ENCODE measurements at places on chromosomes 3 and 15.

GRCh38 chr3:134597390-134597970 lies 53.3 kb downstream of the KY start:
- no peak for DNase-seq

- DNase-seq = no peak
Observed at GRCh38 chr15:25676070-25676469, 187.1 kb downstream of the ATP10A start.

DNA sequence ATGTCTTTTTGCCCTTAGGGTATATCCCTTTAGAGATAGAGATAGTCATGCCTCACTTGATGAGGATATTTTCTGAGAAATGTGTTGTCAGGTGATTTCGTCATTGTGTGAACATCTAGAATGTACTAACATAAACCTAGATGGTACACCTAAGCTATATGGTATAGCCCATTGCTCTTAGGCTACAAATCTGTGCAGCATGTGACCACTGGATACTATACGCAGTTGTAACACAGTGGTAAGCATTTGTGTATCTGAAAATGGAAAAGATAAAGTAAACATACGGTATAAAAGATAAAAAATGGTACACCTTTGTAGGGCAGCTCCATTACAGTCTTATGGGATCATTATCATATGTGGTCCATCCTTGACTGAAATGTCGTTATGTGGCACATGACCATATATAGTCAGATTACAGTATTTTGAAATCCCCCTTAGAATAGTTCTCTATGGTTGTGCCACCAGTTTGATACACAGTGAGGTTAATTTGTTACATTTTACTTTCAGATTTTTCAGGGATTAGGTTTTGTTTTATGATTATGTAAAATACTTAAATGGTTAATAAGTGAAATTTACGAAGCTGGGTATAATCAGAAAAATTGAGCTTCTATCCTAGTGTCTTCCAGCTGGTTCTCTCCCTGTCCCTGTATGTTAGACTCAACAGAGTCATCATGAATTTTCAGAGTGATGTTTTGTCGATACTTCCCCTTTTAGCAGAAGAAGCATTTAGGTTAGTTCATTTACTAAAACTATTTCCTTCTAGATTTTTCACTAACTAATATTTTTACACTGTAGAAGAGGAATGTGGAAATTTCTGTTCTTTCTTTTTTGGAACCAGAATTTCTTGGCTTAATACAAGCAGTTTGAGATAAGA lies 12.8 kb downstream of the SETD5 start:
- DNase-seq = no peak

DNA sequence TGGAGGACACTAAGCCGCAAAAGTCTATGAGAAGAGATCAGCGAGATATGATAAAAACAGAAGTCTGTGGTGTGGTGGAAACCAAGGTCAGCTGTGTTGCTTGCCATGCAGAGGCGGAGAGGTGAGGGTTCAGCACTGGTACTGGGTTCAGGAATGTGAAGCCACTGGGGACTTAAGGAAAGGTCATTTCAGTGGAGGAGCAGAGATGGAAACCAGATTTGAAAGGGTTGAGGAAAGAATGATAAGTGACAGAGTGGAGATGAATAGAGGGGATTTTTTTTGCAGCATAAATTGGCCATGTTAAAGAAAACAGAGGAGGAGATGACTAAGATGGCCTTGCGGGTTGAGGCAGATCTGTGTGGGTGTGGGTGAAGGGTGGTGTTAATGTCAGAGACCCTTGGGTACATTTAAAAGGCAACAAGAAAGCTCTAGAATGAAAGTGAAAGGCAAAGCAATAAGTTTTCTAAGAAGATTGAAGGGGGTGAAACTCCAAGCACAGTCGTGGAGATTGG lies 265.5 kb downstream of the ADAMTSL3 start:
- DNase-seq = no peak

DNA sequence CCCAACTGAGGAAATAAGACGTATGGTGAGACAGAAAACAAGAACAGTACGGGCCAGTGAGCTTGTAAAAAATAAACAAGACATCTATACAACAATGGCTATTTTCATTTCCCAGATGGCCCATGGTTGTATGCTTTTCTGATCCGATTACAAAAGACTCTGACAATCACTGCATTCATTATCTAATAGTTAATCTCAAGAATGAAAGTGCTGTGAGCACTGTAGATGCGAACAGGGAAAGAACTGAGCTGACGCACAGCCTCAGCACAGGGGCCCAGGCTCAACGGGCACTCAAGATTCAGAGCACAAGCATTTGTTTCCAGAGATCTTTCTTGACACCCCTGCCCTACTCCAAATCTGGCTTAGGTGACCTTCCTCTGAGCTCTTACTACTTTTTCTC lies 6.9 kb downstream of the MTMR10 start:
- no peak for DNase-seq

- no peak for DNase-seq
Observed at GRCh38 chr3:114449271-114450007, 155.6 kb downstream of the TIGIT start.

- no peak for DNase-seq
Observed at GRCh38 chr15:67720556-67721175, 104.6 kb upstream of the SKOR1 start.

GRCh38 chr3:135056084-135056730 lies 261.1 kb downstream of the EPHB1 start:
- peak; percentile 23 for DNase-seq

DNA sequence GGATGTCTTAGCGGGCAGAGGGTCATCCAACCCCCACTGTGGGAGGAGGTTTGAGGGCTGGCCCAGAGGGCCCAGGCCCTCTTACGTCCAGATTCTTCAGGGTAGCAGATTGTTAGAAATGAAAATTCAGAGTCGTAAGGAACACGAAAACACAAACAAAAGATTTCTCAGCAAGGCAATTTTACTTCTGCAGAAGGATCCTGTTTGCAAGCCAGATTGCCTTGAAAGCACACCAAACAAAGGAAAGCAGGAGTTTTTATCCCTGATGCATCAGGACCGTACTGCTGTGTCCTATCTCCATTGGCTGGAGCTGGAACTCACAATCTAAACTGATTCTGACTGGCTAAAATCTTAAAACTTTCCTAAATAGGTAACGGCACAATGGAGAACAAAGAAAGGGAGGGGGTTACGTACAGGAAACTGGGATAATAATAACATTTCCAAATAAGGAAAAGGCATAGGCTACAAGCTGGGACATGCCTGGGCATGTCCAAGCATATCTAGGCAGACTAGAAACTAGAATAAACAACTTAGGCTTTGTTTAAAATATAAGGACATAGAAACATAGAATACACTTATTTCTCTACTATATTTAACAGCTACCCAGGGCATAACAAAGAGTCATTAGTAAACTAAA lies 97.3 kb upstream of the C2CD4B start:
- no peak for DNase-seq

- no peak for DNase-seq
Observed at GRCh38 chr3:49198161-49198560, 26.8 kb downstream of the KLHDC8B start.

DNA sequence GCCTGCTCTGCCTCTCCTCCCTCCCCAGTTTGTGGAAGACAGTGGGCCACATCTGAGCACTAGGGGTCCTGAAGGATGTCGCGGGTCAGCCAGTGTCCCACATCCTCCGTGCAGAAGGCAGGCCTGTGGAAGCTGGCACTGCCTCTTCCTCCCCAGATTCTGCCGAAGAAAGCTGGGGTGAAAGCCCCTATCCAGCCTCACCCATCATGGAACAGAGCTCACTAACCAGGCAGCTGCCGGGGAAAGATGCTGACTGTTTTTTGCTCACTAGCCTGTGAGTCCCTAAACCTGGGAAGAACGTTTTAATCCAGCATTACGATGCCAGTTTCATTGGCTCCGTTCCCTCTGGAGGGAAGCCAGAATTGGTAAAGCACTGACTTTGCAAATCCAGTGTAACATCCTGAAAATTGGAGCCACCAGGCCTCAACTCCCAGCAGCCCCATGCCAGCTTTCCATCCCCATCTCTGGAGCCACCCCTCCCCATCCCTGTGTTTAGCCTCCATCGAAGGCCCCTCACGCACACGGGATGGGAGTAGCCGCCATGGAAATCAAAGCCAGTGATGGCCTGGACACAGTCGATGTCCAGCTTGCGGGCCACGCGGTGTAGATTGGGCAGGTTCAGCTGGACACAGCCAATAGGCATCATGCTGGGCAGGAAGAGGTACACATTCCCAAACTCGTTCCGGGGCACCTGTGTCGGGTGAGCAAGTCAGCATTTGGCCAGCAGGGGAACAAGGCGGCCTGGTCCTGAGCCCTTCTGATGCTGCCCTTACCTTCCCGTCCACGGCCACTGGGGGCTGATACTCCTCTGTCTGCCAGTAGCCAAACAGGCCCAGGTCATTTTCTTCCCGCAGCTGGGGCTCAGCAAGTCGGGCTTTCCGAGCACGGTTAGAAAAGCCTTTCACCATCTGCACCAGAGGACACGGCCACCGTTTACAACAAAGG lies 23.5 kb downstream of the TMEM43 start:
- no peak for DNase-seq

- DNase-seq = no peak
Observed at GRCh38 chr3:27503526-27503925, 19.3 kb upstream of the SLC4A7 start.

DNA sequence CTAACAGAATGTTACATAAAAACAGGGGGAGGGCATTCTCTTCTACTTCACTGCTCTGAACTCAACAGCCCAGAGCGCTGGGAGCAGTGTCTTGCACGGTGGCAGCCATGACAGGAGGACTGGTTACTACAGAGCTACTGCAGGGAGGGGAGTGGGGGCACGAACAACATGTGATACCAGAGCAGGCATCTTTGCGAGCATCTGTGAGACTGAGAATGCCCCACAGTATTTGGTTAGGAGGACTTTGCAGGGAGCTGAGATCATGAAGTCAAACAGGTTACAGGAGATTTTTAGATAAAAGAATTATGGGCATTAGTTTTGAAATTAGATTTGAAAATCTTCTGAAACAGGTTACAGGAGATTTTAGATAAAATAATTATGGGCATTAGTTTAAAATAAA lies 58.8 kb upstream of the GOLGA8B start:
- DNase-seq = no peak

- no peak for DNase-seq
Observed at GRCh38 chr3:36446276-36446675, 66.0 kb downstream of the STAC start.

- no peak for DNase-seq
Observed at GRCh38 chr3:4021162-4021561, 221.9 kb downstream of the LRRN1 start.

- DNase-seq = no peak
Observed at GRCh38 chr3:126126286-126126685, 42.4 kb upstream of the SLC41A3 start.

GRCh38 chr3:119627461-119627860 lies 29.8 kb downstream of the PLA1A start:
- no peak for DNase-seq

- no peak for DNase-seq
Observed at GRCh38 chr3:62559831-62560445, 186.6 kb upstream of the FEZF2 start.

GRCh38 chr15:90000186-90001001 lies 730 bp upstream of the ZNF710 start:
- no peak for DNase-seq

DNA sequence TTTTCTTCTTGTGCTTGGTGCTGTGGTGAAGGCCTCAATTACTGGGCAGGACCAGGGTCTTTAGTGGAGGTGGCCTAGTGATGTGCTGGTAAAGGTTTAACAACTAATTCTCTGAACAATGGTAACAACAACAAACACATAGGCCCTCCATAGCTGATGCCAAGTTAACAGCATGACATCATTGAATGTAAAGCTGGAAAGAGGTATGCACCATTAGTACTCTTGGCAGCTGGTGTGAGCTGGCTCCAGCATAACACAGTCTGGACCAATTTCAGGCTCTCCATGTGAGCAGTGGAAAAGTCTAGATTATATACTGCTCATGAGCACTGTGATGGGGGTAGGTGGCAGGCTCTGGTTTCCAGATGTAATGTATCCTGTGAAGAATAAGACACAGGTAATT lies 61.8 kb downstream of the SLC7A14 start:
- no peak for DNase-seq

GRCh38 chr3:73475717-73476116 lies 149.0 kb downstream of the PDZRN3 start:
- no peak for DNase-seq

DNA sequence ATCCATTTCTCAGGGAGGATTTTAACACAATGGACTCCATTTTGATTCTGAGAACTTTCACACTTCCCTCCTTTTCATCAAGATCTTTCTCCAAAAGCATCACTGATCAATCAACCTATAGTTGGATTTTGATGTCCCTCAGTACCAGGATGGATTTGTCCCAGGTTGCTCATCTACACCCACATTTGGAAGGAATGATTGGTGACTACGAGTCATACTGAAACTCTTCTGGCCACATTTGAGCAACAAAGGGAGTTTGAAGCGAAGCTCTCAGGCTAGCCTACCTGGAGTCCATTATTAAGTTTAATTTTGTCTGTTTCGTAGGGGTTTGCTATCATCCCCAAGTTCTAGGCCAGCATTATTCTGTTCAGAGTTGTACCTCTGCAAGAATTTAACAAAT lies 31.3 kb upstream of the ATP8B4 start:
- DNase-seq = no peak

GRCh38 chr3:53748512-53749271 lies 97.5 kb downstream of the CHDH start:
- no peak for DNase-seq

DNA sequence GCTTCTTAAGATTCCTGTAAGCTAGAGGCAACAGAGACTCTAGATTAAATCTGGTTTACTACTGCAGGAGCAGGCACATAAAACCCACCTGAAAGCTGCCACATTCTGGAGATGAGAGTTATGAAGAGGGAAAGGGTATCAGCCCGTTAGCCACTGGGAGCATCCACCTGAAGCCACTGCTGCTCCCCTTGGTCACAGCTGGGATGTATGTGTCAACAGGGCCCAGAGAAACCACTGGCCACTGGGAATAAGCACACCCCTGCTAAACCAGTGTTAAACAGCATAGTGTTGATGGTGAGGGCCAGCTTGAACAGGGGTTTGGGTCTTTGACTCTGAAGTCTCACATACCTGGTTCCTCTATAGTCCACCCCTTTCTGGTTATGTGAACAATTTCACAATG lies 10.9 kb downstream of the SLCO2A1 start:
- no peak for DNase-seq

DNA sequence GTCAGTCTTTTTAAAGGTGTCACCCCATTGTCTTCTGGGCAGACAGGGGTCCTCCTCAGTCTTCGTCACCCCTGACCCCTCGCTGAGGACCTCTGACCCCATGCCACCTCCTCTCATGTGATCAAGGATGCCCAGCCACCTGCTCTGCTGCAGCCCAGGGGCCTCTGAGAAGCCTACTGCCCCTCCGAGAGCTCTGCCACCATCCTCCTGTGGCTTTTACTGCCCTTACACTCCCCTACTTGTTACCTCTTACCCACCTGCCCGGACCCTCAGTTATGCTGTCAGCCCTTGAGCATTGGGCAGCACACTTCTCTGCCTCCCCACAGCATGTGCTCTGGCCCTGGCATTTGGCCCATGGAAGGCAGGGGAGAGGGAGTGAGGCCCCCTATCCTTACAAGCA lies 123.2 kb downstream of the LRRK1 start:
- DNase-seq = no peak

All from NCI-H187 treated with DMSO at 0.1 percent for 48 hours (cell line).